ENCODE measurements at places on chromosomes 16 and 17. TPM values are rescaled to one million over a fixed set of nuclear protein-coding genes. Genes with fewer than 3 reads are reported as not detected.

GRCh38 chr16:5560084-5560483 is 462.5 kb upstream of the EEF2KMT start:
- no peak for DNase-seq

DNA sequence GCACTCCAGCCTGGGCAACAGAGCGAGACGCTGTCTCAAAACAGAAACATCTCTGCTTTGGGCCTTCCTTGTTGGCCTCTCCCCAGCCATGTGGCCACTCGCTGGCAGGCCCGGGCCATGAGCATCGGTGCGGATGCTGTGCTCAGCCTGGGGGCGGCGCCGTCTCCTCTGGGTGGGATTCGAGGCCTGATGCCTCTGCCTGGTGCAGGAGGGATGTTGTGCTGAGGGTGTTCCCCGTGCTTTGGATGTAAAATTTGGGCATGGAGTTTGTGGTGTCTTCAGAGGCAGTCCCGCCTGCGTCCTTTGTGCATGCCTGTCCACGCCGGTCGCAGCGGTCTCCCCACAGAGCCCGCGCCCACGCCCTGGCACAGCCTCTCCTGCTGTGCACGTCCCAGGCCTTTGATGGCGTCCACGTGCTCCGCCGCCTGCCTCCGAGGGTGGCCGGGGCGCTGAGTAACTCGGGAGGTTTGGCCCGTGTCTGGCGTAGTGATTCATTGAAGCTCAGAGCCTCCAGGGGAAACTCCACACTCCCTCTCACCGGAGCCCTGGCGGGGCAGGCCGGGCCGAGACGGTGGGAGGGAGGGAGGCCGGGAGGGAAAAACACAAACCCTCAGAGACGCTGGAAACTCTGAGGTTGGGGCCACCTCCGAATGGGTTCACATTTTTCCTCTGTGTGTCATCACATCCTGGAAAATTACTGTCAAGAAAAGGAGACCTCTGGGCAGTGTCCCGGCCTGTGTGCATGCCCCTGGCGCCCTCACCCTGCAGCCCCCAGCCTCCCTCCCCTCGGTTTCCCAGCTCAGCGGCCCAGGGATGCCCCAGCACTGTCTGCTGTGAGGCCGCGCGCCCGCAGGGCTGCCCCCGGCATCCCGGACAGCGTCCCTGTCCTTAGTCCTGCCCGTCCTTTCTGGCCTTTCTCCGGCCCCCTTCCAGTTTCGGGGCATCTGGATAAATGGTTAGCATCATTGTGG is 19.0 kb downstream of the CENPX start:
- DNase-seq = no peak

- DNase-seq = no peak
These were observed 150.3 kb downstream of the IRX3 start for GRCh38 chr16:54136276-54136625.

GRCh38 chr17:77266891-77267341 is 126.1 kb downstream of the SEC14L1 start:
- DNase-seq = peak; percentile 74

- DNase-seq = no peak
These were observed 148.2 kb downstream of the SNX29 start for GRCh38 chr16:12124742-12125141.

DNA sequence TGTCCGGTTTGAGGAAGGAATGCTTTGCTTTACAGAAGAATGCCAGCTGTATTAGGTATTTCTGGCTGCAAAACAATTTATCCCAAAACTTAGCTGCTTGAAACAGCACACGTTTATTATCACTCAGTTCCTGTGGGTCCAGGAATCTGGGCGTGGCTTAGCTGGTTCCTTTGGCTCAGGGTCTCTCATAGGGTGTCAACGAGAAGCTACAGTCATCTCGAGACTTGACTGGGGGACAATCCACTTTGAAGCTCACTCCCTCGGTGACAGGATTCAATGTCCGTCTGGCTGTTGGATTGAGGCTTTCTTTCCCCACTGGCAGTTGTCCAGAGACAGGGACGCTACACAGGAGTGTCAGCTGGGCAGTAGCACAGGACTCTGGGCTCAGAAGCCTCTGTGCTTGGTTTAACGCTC is 9.6 kb upstream of the RHBDF2 start:
- DNase-seq = peak; percentile 42

- DNase-seq = no peak
These were observed 27.9 kb downstream of the MYOCD start for GRCh38 chr17:12693640-12694039.

DNA sequence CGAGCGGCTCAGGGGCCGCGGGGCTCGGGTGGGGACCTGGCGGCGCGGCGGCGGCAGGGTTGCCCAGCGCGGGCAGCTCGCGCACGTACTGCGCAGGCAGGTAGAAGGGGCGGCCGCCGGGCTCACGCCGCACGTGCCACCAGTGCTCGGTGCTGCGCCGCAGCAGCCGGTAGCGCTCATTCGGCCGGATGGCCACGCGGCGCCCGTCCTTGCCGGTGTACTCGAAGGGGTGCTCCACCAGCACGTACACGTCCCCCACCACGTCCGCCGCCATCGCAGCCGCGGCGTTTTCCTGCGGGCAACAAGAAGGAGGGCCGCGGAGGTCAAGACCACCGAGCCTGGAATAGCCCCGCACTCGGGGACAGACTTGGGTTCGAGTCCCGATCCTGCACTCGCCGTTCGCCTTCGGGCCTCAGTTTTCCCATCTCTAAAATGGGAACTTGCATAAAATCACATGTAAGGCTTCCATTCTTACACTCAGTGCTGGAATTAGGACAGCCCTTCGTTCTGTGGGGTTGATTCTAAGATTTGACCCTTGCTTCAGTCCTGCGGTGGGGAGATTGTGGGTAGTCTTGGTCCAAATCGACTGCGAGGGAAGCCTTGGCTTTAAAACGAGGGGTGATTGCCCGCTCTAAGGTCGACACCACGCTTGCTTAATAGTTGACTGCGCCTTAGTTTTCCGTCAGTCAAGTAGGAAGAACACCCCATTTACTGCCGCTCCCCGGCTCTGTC is 2.5 kb downstream of the ARHGAP27 start:
- no peak for DNase-seq

GRCh38 chr17:56756536-56756935 is 77.2 kb downstream of the C17orf67 start:
- DNase-seq = no peak

DNA sequence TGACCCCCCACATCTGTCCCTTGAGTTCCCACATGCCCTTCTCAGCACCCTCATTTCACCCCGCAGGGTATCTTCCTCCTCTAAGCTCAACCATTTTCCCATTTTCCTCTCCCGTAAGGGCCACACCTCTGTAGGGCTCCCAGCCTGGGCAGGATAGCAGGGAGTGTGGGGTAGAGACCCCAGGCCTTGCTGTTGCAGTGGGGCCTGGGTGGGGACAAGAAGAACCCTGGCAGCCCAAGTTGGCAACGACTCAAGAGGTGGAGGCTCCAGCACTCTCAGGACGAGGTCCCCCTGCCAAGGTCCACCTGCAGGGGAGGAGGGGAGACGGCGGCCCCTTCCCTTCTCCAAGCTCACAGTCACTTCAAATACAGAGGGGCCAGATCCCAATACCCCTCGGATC is 2.0 kb upstream of the TMEM92 start:
- DNase-seq = no peak

DNA sequence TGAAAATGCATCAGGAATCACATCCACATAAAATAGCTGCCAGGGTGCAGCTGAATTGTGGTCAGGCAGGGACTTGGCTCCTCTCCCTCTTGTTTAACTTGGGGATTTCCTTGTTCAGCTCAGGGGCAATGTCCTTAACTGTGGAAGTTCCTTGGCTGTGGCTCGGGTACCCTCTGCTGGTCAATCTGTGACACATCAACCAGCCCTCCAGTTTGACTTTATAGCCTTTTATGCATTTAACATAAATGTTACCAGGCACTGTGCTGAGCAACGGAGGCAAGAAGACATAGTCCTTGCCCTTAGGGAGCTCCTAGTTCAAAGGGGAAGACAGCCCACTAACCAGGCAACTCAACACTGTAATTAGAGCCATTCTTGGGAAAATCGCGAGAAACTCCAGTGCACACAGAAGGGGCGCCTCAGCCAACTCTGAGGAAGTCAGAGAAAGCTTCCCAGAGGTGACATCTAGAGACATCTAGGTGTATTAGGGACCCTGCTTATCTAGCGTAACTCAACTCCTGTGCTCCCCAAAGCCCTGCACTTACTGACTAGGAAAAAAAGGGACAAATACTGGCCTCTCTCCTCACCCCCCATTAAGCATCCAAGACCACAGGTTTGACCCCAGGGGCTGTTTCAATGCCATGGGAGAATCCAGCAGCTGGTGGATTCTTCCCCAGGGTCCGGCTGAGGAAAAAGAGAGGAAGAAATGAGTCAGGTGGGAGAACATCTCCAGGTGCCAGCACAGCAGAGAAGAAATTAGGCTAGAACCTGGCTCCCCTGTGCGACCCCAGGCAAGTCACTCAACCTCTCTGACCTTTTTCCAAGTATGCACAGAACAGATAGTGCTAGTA is 17.3 kb upstream of the EEF2K start:
- DNase-seq = peak; percentile 82

GRCh38 chr16:11015607-11016006 is 71.2 kb downstream of the CLEC16A start:
- DNase-seq = no peak

- no peak for DNase-seq
These were observed 159.8 kb downstream of the C16orf78 start for GRCh38 chr16:49533422-49533821.

PDF gene
- 31.5 TPM for total RNA-seq

Measured in K562 (cell line).